ENCODE measurements at places on chromosomes 13 and 19.
A peak's percentile ranks its signal among the peaks of the same experiment; 100 is the strongest.

GRCh38 chr13:27600711-27601110, 19.6 kb downstream of the LNX2 start:
- no peak for DNase-seq

- DNase-seq, result peak; percentile 91
Observed at GRCh38 chr13:110644892-110645521, 29.7 kb downstream of the NAXD start.

DNA sequence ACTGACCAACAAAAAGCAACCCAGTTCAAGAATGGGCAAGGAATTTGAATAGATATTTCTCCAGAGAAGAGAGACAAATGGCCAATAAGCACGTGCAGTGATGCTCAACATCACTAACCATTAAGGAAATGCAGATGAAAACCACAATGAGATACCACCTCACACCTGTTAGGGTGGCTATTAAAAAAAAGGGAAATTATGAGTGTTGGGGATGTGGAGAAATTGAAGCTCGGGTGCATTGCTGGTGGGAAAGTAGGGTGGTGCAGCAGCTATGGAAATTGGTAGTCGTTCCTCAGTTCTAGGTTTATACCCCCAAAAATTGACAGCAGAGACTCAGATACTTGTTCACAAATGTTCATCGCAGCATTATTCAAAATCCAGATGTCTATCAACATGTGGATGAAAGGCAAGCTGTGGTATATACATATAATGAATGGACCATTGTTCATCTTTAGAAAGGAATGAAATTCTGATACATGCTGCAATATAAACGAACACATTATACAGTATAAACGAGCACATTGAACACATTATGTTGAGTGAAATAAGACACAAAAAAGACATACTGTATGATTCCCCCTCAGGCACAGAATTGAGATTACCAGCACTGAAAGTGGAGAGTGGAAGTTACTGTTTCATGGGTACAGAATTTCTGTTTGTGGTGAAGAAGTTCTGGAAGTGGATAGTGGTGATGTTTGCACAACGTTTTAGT, 927 bp downstream of the CHAMP1 start:
- no peak for DNase-seq

GRCh38 chr19:13795595-13796300, 505 bp downstream of the ZSWIM4 start:
- DNase-seq, result peak; percentile 62

DNA sequence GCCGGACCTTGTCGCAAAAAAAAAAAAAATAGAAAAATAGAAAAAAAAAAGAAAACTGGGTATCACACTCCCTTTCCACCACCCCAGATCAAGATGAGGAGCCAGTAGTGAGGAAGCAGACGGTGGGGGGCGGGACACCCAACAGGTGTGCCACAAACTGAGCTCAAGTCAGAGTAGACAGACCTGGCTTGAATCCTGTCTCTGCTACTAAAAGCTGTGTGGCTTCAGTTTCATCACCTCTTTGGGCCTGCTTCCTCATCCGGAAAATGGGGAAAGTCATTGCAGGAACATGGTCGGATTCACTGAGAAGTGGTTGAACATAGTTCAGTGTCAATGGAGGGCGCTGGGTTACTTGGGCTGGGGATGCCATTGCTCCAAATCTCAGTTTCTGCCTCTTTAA, 2.9 kb downstream of the HIF3A start:
- DNase-seq, result no peak

GRCh38 chr19:14782626-14783409, 4.5 kb upstream of the ADGRE2 start:
- DNase-seq, result no peak

DNA sequence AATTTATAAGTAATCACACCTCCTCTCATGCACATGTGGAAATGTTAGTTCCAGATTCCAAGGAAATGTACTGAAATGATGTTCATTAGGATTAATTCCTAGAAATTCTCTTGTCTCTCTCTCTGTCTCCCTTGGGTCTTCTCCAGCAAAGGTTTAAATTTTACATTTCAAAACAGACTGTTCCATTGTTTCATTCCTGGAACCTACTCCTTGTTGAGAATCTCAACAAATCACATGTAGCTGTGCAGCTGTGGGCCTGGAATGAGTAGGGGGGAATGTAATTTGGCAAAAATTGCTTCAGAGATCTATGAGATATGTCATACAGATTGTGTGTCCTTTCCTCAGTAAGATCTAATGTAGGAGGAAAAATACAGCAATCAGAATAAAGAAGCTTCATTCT, 46.2 kb upstream of the RFXAP start:
- DNase-seq, result no peak

GRCh38 chr13:112616586-112617362, 28.8 kb upstream of the TUBGCP3 start:
- peak; percentile 73 for DNase-seq

GRCh38 chr19:19587771-19588170, 30.7 kb downstream of the PBX4 start:
- DNase-seq, result no peak

DNA sequence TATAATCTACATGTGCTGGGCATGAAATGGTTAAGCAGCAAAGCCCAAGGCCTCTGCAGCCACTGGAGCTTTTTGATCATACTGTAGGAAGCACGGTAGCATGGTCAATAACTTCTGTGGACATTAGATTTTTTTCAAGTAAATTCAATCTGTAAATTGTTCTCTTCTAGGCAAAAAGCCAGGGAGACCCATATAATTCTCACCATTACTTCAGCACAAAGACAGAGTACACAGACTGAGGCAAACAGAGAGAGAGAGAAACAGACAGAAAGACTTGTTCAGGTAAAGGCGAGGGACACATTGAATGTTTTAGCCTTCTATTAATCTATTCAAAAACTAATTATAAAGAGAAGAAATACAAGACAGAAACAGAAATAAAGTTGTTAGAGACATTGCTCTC, 349.4 kb downstream of the RFC3 start:
- no peak for DNase-seq

- no peak for DNase-seq
Observed at GRCh38 chr13:77465603-77466195, 69.8 kb upstream of the SCEL start.

DNA sequence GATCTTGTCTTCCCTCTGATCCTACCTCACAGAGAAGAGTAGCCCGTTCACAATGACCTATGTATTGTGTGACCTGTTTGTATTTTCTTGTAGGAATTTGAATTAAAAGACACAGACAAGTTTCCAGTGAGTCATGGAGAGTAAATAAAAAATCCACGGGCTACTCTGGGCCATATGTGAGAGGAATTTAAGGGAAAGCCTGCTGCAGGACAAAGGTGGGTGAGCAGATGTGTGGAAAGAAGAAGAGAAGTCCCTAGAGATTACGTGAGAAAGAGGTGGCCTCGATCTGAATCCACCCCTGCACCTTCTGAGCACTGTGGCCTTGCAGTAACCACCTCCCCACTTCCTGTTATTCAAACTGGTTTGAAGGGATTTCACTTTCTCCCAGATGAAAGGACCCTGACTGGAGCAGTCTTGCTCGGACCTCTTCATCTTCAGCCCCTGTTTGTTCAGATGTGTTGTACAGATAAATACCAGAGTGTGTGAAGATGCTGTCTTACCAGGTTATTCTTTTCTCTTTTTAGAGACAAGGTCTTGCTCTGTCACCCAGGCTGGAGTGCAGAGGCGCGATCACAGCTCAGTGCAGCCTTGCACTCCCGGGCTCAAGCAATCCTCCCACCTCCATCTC, 205.4 kb downstream of the PDS5B start:
- DNase-seq, result no peak

GRCh38 chr13:77999746-78000145, 81.1 kb upstream of the EDNRB start:
- DNase-seq, result no peak

GRCh38 chr13:111971891-111972780, 94.8 kb upstream of the SOX1 start:
- DNase-seq, result no peak

DNA sequence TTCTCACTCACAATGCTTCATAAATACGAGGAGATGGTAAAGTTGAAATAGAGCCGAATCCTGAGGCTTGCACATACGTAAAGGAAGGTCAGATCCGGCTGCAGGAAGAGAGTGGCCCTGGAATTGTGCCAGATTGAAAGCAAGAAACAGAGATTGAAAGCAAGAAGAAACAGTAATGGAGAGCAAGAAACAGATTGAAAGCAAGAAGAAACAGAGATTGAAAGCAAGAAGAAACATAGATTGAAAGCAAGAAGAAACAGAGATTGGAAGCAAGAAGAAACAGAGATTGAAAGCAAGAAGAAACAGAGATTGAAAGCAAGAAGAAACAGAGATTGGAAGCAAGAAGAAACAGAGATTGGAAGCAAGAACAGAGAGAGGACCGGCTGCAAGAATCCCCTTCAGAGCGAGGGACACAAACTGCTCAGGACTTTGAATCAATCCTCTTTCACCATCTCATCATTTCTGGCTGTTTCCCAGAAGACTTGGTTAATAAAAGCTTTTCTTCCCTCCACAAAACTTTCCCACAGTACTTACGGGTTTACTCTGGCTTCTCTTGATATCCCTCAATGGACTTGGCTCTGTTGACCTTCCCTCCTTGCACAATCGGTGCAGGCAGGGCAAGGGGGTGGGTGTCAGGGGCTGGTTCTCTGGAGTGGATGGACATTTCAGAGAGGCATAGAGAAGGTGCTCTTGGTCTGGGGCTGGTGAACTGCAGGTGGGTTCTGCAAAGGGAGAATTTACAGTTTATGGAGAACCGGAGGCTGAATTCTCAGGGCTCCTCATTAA, 25.5 kb downstream of the OR7A5 start:
- no peak for DNase-seq

- DNase-seq, result no peak
Observed at GRCh38 chr13:105291987-105292386, 1243.5 kb downstream of the EFNB2 start.

GRCh38 chr13:97979556-97979955, 26.1 kb downstream of the IPO5 start:
- DNase-seq, result no peak

- peak; percentile 96 for DNase-seq
Observed at GRCh38 chr19:5803752-5804515, 933 bp upstream of the NRTN start.

- DNase-seq, result no peak
Observed at GRCh38 chr19:53945441-53945840, 17.3 kb upstream of the CACNG8 start.

GRCh38 chr13:33550885-33551284, 265.3 kb upstream of the STARD13 start:
- no peak for DNase-seq

- no peak for DNase-seq
Observed at GRCh38 chr19:8302734-8303133, 5.4 kb downstream of the CD320 start.

- peak; percentile 99 for DNase-seq
Observed at GRCh38 chr19:10625003-10625761, at the start of gene SLC44A2. Gene SLC44A2, plus strand, starts transcription at chr19:10625553. Its CDS starts 81 bp downstream, at chr19:10625634.

- no peak for DNase-seq
Observed at GRCh38 chr13:79258489-79258888, 147.6 kb downstream of the RBM26 start.

Measured in iPS-NIHi11 (cell line).